ENCODE measurements at places on chromosomes 12 and 14.

DNA sequence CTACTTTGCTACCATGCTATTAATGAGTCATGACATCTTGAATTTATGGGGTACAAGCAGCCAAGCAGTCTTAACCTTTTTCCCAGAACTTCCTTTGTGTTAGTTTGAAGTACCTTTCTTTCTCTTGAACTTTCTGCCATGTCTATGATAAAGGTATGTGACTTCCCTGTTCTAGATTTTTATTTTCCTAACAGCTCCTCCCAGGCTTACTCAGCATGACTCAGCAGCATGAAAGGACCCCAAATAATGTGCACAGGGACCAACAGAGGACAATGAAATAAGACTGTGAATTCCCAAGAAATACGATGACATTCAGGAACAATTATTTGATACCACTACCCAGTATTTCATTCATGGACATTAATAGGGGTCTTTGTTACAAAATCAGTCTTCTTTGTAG is 60.0 kb downstream of the TTC6 start:
- no peak for DNase-seq

DNA sequence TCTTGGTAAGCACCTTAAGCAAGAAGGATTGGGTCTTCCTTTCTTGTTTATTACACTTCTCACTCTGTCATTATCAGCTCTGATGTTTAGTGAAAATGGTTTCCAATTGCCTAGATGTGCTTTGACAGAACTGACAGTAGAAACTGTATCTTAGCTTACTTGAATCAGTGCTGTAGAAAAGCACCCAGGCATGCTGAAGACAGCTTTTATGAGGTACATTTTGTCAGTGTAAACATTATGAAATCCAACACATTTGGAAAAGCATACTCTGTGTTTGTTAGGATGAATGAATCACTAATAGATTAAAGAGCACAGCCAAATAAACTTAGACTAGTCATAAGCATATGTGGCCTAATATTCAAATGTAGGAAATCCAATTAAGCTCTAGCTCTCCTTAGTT is 290.2 kb upstream of the NPAS3 start:
- DNase-seq: no peak

DNA sequence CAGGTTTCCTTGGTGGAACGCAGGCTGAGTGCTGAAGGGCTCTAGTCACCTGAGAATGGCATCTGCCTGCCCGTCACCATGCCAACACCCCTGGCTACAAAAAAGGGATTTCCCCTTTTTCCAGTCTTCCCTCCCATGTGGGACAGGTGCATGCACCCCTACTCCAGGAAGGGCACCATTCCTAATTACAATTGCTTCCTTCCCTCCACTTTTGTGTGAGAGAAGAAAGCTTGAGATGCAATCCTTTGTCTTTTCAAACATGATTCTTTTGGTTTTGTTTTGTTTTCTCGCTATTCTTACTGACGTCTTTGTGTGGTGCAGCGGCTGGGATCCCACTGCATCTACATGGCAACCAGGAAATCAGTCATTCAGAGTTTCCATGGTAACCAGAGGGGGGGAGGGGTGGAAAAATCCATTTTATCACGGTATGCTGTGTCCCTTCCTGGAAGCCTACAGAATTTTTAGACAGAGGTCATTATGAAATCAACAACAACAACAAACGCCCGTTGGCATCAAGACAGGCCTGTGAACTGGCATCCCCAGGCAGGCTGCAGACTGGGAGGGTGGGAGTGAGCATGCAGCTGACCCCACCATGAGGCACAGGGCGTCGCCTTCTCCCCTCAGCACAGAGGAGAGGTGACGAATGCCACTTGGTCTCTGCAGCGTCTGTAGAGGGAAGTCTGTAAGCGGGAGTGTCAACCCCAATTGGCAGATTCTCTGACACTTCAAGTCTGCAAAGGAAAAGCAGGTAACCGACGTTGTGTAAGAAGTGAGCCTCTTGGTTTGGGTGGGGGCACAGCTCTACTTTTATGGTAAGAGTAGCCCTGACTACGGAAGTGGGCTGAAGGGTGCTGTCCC is 13.6 kb upstream of the GNG2 start:
- peak; percentile 86 for DNase-seq

GRCh38 chr14:88791629-88792472 is 902 bp downstream of the EML5 start:
- peak; percentile 55 for DNase-seq

DNA sequence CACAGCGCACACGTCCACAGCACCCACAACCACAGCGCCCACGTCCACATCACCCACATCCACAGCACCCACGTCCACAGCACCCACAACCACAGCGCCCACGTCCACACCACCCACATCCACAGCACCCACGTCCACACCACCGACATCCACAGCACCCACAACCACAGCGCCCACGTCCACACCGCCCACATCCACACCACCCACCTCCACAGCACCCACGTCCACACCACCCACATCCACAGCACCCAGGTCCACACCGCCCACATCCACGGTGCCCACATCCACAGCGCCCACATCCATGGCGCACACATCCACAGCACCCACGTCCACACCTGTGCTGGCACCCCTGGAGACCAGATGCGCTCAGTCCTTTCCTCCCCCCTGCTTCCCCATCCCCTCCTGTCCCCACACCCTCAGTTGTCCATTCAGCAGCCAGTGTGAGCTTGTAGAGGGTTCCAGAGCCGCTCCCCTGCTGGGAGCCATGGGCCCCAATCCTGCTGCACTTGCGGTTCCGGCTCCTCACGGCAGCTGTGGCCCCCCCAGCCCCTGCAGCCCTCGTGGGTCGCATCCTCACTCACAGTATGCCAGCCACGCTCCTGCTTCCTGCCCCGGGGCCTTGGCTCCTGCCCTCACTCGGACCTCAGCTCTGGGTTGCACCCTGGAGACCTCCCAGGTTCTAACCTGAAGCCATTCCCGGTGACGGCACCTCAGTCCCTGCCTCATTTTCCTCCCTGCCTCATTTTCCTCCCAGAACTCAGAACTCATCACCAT is 37.8 kb downstream of the GALNT9 start:
- DNase-seq: no peak

GRCh38 chr12:91785655-91786498 is 359.8 kb downstream of the BTG1 start:
- no peak for DNase-seq

GRCh38 chr12:132639956-132640520 is 21.5 kb downstream of the P2RX2 start:
- no peak for DNase-seq

GRCh38 chr14:21455592-21455911 is 371 bp downstream of the CHD8 start:
- no peak for DNase-seq

DNA sequence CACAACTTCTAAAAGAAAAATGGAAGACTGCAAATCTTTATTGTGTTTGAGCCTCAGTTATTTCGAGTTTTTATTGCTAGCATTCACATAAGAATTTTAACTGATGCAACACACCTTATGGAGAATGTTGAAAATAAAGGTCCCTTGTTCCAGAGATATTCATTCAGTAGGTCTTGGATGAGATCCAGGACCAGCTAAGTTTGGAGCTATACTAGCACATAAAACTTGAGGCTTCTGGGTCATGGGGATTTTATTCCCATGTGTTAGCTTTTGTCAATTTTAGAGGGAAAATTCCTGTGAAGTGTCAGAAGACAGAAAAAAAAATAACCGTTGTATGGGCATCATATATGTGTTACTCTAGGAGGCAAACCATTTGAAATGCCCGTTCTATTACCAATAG is 693.2 kb upstream of the MIS18BP1 start:
- no peak for DNase-seq

- DNase-seq: no peak
Observed at GRCh38 chr14:95891742-95892141, 15.1 kb downstream of the TUNAR start.

DNA sequence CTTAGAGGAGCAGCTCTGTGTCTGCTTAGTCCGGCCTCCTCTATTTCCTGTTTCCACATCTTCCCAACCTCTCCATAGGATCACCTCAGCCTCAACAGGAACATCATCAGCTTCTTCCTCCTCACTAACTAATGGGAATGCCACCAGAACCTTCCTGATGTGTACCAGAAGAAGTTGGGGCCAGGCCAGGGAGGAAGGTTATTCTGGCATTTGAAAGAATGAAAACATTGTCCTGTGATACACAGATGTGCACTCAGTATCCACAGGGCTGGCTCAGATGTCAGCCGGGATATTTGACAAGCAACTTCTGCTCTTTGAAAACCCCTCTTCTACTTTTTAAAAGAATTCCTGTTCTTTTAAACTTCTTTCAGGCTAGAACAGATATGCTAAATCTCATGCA is 63.6 kb downstream of the TMEM30B start:
- DNase-seq: no peak

GRCh38 chr12:30753751-30754382 is 884 bp downstream of the CAPRIN2 start:
- DNase-seq: no peak

GRCh38 chr12:122021193-122021821 is 377 bp upstream of the BCL7A start:
- DNase-seq: no peak

GRCh38 chr12:75438059-75438754 is 42.3 kb upstream of the GLIPR1 start:
- no peak for DNase-seq

- DNase-seq: no peak
Observed at GRCh38 chr12:5154091-5154490, 110.4 kb downstream of the KCNA5 start.

GRCh38 chr14:103734081-103734888 is 18.7 kb downstream of the ZFYVE21 start:
- no peak for DNase-seq

DNA sequence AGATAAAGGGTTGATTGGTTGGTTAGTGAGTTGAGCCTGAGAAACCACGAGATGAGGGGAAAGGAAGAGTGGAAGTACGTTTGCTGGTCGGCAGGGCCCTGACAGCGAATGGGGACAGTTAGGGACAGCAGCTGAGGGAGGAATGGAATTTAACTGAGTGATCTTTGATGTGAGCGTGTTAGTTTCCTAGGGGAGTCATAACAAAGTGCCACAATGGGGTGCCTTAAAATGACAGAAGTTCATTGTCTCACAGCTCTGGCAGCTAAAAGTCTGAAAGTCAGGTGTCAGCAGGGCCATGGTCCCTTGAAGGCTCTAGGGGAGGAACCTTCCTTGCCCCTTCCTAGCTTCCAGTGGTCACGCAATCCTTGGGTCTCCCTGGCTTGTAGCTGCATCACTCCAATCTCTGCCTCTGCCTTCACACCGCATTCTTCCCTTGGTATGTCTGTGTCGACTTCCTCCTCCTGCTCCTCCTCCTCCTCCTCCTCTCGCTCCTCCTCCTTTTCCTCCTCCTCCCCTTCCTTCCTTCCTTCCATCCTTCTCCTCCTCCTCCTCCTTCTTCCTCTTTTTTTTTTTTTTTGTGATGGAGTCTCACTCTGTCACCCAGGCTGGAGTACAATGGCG is 26.0 kb upstream of the RIN3 start:
- DNase-seq: no peak

DNA sequence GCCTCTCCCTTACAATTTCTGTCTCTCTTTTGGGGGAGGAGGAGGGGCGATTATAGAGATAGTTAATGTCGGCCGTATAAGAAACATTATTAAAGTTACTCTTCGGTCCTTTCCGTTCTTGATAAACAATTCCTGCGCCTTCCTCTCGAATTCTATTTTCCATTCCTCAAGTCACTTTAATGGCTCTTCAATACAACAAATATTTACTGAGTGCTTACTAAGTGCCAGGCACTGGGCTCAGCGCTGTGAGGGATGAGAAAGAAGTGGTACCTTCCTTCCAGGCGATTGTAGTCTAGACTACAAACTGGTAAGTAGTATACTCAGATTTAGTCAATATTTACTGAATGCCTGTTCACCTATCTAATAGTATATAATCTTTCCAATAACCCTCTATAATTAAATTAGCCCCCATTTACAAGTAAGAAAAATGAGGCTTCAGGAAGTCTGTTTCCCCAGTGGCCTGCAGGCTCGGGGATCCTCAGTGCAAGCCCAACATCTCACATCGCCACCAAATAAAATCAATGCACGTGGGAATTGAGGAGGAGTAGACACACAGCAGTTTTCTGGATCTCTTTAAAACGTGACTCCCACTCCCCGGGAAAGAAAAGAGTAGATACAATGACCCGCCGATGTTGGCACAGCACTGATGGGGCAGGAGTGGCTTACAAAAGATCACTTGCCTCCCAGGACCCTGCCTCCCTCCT is 589 bp upstream of the ZNF219 start:
- DNase-seq: no peak

- DNase-seq: no peak
Observed at GRCh38 chr14:68468437-68469207, 324.2 kb downstream of the ZFP36L1 start.

DNA sequence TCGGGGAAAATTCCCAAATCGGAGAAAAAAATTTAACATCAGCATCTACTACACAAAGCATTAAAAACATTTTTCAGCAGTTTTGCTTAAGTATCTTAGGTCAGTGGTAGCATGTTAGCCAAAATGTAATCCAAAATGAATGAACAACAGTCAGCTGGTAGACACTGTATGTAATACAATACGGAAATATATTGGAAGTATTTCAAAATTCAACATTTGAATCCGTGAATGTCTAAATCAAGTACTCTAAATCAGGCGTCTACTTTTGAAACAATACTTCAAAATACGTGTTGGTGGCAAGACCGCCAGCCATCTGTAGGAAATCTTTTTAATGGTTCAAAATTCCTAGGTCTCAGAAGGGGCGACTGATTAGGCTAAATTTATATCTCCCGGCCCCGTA is 1.1 kb downstream of the SCAF11 start:
- DNase-seq: no peak

DNA sequence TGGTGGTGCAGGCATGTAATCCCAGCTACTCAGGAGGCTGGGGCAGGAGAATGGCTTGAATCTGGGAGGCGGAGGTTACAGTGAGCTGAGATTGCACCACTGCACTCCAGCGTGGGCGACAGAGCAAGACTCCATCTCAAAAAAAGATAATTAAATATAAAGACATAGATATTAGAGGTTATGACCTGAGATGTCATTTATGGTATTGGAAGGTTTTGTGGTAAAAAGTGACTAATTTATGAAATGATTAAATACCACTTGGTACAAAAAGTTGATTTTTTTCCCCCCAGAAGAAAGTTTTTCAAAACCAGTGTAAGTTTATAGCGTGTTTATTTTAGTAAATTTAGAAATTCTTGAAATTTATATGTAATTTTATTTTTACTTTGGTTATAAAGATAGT is 4.3 kb downstream of the AEBP2 start:
- DNase-seq: no peak

DNA sequence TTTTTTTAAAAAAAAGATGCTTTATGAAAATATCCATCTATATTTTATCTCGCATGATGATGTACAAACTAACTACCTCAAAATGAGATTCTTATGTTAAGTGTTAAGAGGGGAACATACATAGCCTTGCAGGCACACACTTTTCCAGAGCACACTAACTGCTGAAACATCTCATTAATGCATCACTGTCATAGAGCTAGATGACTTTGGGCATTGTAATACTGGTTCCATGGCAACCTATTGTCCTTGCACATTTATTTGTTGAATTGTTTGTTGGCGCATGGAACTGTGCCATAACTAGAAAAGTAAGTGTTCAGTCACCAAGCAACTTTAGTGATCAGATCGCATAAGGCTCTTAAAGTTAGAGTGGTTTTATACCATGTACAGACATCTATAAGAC is 348.3 kb downstream of the GALC start:
- DNase-seq: no peak

GRCh38 chr12:16634786-16635185 is 28.8 kb upstream of the LMO3 start:
- no peak for DNase-seq

- no peak for DNase-seq
Observed at GRCh38 chr12:91622037-91622436, 439.4 kb upstream of the DCN start.

- no peak for DNase-seq
Observed at GRCh38 chr14:56131865-56132833, 13.9 kb downstream of the PELI2 start.
